ENCODE measurements at places on chromosomes 6 and 20.

DNA sequence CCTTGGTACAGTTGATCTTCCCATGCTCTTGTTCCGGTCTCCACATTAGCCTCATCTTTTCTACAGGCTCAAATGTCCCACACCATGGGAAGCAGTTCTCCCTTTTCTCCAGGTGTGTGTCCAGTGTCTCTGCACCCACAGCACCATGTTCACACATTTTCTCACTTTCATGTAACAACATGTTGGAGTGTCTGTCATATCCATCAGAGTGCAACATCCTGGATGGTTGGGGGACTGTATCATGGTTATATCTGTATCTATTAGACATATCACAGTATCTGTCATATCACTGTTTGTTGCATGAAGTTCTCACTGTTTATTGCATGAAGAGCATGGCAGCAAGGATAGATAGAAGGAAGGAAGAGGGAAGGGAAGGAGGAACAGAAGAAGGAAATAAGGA is 635.6 kb downstream of the EPM2A start:
- no peak for DNase-seq

GRCh38 chr20:47453167-47453782 is 48.4 kb upstream of the NCOA3 start:
- DNase-seq = no peak

DNA sequence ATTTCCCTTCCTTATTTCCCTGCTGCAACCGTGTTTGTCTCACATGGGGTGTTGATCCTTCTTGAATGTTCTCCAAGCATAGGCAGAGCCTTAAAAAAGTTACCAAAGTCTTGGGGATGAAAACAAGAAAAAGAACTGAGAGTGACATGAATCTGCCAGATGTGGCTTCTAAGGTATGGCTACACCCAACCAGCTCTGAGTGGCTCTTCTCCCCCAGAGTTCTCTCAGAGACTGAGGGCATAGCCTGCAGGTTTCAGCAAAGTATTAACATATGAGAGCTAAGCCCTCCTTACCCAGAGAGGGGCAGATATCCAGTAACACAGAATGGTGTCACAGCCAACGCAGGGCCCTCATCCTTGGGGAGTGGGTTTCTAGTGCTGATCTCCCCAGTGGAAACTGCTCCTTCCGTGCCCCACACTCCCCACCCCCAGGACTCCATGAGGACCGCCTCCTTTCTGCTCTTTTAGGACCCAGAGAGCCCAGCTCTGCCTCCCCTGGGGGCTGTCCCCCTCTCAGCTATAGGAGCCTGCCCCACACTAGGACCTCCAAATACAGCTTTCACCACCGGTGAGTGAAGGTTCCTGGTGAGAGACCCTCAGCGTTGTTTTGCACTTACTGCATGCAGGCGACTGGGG is 23.3 kb upstream of the SGK2 start:
- no peak for DNase-seq

GRCh38 chr6:134002821-134003220 is 49.6 kb downstream of the SLC2A12 start:
- no peak for DNase-seq

Data from stimulated activated CD8-positive, alpha-beta memory T cell treated with anti-CD3 and anti-CD28 coated beads, Interleukin-15, amount 100 ng/mL, for 1 hour (primary cell).